ENCODE measurements at places on chromosomes 4 and X. TPM values are rescaled to one million over a fixed set of nuclear protein-coding genes. Genes with fewer than 3 reads are reported as not detected.

USP17L20 gene
- total RNA-seq: not detected

GRCh38 chrX:103536732-103537131 lies 17.4 kb upstream of the RAB40A start:
- no peak for DNase-seq

- DNase-seq: no peak
Observed at GRCh38 chr4:179465131-179465797, 2023.0 kb upstream of the AGA start.

DNA sequence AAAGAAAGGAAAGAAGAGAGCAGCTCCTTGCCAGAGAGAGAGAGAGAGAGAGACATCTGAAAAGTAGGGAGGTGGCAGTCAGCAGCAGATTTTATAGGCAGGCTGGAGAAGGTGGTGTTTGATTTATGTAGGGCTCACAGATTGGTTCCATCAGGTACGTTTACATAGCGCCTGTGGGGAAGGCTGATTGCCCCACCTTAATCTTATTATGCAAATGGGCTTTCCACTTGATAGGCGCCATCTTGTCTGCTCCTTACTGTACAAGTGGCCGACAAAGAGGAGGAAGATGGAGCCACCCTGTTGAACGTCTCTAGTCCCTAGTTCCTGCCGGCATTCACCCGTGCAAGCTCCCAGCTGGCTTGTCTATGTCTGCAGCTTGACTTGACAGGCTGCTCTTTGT lies 49.1 kb upstream of the DHRSX start:
- DNase-seq: no peak

GRCh38 chrX:27085346-27085745 lies 377.8 kb downstream of the PPP4R3C start:
- no peak for DNase-seq
